ENCODE measurements at places on chromosomes 5 and 9. TPM values are rescaled to one million over a fixed set of nuclear protein-coding genes. Genes with fewer than 3 reads are reported as not detected.

GRCh38 chr5:132183723-132184122 is 43.9 kb downstream of the P4HA2 start:
- no peak for DNase-seq

DNA sequence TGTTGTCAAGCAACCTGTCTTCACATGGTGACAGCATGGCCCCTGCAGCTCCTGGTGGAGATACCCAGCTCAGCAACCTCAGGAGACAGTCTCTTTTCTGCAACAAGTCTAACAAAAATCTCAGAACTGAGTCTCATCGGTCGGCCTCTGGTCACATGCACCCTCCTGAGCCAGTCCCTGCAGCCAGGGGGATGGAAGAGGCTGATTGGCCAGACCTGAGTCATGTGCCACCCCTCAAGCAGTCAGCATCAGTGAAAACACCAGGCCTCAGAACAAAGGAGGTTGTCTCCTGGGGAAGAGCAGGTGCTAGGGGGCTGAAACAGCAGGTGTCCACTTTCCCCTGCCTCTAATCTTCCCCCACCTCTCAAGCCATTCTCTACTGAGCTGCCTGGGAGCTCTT is 54.4 kb downstream of the SMIM23 start:
- DNase-seq: peak; percentile 7

Gene IFNB1
- total RNA-seq: not detected

DNA sequence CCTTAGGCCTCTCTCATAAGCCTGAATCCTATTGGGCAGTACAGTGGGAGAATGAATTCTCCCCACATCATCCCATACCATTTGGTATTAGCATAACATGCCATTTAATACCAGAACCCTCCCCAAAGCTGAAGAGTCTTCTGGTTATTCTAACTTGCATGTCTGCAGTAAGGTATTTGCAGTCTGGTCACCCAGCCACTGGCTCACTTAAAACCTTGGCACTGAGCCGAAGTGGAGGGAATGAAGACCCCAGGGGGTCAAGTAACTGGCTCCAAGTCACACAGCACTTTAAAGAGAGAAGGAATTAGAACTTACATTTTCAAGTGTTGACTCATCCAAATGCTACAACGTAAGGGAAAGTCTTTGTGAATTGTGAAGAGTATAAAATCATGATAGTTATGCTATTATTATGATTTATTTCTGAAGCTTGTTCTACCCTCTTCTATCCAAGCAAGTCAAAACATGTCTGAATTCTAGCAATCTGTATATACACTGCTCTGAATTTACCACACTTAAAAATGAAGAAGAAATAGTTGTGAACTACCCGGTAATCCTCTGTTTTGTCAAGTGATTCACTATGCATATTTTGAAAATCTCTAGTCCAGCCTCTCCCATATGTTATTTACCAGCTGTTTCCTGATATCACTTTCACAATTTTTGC is 28.5 kb downstream of the GLRA1 start:
- peak; percentile 91 for DNase-seq

- DNase-seq: no peak
Measured at GRCh38 chr9:13807118-13807517, 506.8 kb downstream of the NFIB start.

GRCh38 chr5:124466011-124466410 is 280.4 kb downstream of the ZNF608 start:
- no peak for DNase-seq

Gene ZNF79
- total RNA-seq: 8.4 TPM

Gene DMRTA1
- total RNA-seq: 2.4 TPM

GRCh38 chr9:111726949-111727348 is 65.5 kb downstream of the GNG10 start:
- DNase-seq: no peak

- no peak for DNase-seq
Measured at GRCh38 chr5:14219800-14220512, 76.8 kb downstream of the TRIO start.

DNA sequence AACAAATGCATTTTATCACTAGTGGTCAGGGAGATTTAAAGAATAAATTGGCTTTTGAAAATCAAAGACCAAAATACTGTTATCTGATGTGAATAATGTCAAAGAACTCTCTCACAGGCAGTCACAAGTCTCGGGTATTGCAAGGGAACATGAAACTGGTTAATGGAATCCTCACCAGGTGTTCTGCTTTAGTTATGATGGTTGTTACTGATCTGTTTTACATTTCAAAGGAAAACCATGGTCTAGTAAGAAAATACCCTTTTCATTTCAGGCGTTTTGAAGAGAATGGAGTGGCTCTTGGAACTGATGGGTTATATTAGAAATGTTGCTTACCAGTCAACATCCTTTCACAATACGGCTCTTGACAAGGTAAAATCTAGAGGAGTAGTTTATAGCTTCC is 43.4 kb downstream of the HACD4 start:
- DNase-seq: no peak

Gene LECT2
- total RNA-seq: not detected

- no peak for DNase-seq
Measured at GRCh38 chr5:140567136-140567818, 2.6 kb downstream of the SLC35A4 start.
